ENCODE measurements at places on chromosomes 3 and 15.

DNA sequence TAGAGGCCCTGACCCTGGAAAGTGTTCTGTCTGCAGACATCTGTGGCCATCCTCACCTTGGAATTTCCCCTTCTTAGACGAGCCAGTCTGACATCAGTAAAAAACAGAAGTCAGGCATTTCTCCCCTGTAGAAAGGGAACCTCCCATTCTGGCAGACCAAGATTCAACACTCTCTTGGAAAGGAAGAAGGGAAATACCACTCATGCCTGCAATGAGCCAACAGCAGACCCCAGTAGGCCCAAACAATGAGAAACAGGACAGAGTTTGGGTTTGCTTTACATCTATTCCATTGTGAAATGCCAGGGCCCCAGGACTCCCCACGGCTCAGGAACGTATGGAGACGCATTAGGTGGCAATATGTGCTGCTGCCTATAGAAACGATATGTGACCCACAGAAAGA lies 264.0 kb upstream of the NSMCE3 start:
- no peak for DNase-seq

- DNase-seq = no peak
Measured at GRCh38 chr3:50457988-50458387, 45.4 kb downstream of the CACNA2D2 start.

DNA sequence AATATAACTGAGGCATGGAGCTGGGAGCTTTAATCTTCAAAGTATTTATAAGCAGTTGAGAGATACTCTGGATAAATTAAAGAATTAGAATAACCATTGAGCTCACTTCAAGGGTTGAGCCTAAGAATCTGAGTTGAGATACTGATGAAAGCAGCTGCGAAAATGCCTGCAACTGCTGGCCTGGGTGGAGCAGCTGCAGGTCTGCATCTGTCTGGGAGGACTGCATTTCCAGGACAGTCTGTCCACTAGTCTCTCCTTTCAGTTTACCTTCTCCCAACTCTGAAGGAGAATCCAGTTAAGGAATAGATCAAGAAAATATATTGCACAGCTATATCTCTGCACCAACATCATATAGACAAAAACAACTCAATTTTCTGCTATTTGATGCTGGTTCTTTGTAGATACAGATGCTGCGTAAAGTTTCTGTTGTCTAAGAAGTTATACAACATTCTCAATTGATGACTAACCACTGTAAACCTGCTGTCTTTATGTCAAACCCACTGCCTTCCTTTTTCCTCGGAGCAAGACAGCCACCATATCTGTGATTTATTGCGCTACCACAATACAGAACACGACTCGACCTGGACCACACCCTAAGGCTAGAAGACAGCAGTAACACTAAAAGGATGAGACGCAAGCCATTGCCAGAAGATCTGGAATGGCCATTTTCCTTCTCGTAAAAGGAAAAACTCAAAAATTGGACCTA lies 245.1 kb downstream of the MAGI1 start:
- no peak for DNase-seq

- DNase-seq = no peak
Measured at GRCh38 chr15:64597477-64597822, 137.1 kb downstream of the ZNF609 start.

All from neuronal stem cell (in vitro differentiated cells).